ENCODE measurements at places on chromosomes 13 and 19.

DNA sequence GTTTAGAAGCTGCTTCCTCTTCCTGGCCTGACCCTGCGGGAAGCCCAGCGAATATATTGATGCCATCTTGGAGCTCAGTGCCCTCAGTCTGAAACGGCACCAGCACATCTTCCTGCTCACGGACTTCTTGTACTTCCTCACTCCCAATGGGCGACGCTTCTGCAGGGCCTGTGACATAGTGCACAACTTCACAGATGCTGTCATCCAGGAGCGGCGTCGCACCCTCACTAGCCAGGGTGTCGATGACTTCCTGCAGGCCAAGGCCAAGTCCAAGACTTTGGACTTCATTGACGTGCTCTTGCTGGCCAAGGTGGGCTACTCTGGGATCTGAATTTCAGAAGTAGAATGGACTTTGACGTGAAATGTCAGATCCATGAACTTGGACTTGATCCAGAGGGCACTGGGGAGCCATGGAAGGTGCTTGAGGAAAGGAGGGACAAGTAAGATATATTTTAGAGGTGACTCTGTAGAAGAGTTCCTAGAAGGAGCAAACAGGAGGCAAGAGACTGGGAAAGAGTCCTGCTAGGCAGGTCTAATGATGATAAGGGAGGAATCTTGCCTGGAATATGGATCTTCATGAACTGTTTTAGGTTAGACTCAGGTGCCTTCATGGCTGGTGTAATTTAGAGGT, 38.4 kb upstream of the CYP4F8 start:
- no peak for DNase-seq

DNA sequence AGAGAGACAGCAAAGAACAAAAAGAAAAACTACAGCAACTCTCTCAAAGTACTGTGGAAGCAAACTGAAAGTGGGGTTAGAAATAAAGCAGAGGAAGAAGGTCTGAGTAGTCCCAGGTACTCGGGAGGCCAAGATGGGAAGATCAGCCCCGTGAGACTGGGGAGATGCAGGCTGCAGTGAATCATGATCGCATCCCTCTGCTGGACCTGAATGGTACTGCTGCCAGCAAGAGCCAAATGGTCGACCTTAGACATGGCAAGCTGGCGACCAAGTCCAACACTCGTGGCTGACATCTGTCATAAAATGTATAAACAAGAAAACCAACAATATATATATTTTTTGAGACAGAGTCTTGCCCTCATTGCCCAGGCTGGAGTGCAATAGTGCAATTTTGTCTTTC, 33.7 kb upstream of the ZNF724 start:
- DNase-seq = peak; percentile 52

- DNase-seq = no peak
Observed at GRCh38 chr13:44024167-44024845, 144.6 kb downstream of the LACC1 start.

DNA sequence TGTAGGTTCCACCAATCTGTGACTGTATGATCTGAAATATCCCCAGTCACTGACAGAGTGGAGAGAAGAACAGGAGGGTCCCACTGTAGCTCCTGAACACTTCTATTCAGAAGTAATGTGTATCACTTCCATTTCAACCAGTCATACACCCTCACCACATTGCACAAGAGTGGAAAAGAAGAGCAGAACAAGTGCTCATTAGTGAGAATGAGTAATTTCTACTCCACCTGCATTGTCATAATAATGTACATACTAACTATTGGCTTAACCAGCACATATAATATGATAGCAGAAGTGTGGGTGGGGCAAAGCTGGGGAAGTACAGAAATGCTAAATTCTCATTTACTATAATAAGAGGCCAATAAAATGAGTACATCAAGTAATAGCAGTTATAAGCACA, 342.7 kb downstream of the LMO7 start:
- no peak for DNase-seq

DNA sequence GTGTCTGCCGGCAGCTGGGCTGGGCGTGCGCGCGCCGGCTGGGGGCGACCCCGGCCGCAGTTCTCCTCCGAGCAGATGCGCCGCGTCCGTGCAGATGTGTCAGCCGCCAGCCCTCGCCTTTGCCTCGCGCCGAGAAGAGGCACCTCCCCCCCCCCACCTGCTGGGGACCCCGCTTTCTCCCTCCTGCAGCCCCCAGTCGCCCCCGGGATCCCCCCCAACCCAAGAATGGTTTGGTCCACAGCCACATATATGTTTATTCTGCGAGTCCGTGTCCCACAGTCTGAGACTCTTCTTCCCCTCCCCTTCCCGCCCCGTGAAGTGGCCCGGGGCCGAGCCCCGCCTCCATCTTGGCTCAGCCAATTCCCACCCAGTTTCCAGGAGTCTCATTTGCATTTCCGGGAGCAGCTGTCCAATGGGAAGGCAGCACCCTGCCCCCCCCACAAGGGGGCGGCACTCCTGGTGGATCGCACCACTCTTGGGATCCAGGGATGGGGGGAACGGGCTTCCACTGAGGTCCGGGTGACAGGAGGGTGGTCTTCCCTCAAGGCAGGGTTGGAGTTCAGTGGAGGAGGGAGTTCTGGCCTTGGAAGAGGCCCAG, 8.6 kb downstream of the ISOC2 start:
- DNase-seq = no peak

- DNase-seq = no peak
Observed at GRCh38 chr19:374183-374885, 29.7 kb upstream of the MIER2 start.

GRCh38 chr13:59686798-59687394, 476.8 kb downstream of the DIAPH3 start:
- DNase-seq = no peak

DNA sequence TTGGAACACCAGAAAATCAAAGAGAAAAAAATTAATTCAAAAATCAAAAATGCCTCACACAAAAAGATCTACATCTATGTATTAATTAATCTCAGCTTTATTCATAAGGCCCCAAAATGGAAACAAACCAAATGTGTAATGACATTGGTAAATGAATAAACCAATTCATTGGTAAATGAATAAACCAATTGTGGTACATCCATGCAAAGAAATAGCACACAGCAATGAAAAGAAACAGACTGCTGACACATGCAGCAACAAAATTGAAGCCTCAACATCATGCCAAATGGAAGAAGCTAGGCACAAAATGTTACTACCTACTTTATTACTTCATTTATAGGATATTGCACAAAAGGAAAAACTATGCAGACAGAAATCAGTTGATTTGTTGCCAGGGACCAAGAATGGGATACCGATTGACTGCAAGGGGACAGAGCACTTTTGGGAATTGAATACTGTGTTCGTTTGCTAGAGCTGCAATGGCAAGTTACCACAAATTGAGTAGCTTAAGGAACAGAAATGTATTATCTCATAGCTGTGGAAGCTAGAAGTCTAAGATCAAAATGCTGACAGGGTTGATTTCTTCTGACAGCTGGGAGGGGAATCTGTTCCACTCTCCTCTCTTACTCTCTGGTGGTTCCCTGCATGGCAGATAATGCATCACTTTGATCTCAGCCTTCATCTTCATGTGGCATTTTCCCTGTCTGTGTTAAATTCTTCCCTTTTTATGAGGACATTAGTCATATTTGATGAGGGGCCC, 252.8 kb downstream of the RFC3 start:
- DNase-seq = no peak

DNA sequence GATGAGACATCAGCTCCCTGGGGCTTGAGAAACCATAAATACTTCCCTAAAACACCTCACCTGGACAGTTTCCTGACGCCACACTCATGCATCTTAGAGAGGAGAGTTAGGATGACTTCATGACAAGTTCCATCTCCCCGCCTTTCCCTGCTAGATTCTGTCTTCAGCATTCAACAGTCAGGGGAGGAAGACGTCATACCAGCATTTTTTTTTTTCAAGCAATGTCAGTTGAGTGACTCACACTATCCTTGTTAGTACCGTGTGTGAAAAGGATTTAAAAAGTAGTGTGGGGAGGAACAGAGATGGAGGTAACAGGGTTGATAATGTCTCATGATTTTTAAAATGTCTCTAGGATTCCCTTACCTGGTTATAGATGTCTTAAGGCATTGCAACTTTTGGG, at the start of gene OR7D2:
OR7D2 (plus strand) TSS at position 79 of the 400 bp plus-strand sequence. CDS start 6,803 bp downstream, outside the sequence.
- DNase-seq = no peak

DNA sequence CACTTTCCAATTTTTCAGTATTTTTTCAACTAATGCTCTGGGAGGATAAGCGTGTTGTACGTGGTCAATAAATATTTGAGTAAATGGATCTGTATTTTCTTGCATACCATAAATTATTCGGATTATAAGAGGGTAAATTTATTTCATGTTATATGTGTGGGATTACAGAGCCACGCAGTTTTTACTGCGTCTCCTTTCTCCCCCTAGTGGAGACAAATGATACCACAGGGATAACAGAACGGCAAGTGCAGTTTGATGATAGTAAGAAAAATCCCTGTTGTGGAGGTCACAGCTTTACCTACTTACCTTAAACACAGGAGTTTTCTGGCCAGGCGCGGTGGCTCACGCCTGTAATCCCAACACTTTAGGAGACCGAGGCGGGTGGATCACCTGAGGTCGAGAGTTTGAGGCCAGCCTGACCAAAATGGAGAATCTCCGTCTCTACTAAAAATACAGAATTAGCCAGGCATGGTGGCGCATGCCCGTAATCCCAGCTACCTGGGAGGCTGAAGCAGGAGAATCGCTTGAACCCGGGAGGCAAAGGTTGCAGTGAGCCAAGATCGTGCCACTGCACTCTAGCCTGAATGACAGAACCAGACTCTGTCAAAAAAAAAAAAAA, 16.8 kb downstream of the MBD3L2B start:
- DNase-seq = no peak

DNA sequence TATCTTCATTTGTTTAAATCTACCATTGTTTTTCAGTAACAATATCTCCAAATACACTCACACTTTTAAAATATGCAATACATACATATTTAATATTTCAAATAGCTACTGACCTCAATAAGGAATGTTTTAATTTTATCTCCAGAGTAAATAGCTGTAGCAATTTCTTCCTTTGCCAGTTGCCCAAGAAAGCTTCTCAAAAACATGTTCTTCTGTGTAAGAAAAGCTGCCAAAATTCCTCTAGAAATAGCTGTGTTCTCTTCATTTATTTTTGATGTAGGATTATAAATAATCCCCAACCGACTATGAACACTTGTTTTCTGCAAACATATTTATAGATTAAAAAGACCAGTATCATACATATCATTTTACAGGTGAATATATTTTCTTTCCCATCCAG, 150.5 kb downstream of the UGGT2 start:
- DNase-seq = no peak

DNA sequence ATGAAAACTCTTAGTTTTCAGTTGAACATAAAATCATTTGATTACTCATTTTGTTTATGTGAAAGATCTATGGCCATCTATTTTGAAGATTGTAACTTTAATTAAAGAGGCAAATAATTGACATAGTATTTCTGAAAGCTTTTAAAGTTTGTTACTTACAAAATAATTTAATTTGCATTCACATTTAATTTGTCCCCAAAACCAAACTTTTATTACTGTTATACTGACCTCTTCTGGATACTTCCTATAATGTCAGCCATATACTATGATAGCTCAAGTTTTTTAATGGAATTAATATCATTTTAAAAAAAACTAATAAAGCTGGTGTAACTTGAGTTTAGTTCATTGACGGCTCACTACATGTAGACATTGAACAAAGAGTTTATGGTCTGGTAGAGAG, 4.9 kb upstream of the SGCG start:
- no peak for DNase-seq

DNA sequence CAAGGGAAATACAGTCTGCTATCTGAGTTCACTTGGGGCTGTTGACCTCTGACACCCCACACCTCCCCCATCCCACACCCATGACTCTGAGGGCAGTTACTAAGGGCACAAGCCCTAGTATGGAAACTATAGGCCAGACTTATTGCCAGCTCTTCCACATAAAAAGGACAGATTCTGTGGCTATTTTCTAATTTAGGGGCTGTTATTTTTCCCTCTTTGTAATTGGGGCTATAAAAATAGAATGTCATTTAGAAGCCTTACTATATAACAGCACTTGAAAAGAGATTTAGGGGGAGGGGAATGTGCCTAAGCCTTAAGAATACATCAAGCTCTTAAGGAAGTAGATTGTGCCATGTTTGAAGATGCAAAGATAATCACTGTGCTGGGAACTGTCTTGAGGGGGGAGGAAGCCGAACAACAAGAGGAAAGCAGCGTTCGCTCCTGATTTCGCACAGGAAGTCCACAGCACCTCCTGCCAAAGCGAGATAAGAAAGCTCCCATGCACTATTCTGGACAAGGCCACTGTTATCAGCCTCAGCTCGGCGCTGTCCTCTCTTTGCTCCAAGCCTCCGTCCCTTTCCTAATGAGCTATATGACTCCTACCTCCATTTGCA, 86.6 kb downstream of the FLT1 start:
- no peak for DNase-seq

DNA sequence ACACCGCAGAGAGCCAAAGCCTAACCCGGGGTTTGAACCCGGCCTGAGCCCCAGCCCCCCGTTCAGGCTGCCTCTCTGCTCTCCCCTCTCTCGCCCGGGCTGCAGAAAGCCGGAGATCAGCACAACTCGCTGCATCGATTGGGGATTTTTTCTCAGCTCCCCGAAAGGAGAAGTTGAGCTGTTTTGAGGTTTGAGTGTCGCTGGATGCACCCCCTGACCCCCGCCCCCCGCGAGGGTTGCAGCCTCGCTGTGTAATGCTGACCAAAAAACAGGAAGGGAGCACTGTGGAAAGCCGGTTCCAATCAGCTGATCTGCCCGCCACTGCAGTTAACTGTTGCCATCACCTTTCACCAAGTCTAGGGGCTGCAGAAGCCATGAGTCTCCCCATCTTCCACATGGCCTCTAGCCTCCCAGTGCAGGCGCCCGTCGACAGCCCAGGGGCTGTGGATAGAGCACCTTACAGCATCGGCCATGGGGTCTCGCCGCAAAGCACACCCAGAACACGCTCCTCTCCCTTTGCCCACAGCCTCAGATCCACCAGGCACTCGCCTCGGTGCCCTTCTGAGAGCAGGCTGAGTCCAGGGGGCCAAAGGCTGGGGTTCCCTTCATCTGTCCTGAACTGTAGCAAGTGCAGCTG, 34.5 kb downstream of the MYO9B start:
- DNase-seq = no peak

DNA sequence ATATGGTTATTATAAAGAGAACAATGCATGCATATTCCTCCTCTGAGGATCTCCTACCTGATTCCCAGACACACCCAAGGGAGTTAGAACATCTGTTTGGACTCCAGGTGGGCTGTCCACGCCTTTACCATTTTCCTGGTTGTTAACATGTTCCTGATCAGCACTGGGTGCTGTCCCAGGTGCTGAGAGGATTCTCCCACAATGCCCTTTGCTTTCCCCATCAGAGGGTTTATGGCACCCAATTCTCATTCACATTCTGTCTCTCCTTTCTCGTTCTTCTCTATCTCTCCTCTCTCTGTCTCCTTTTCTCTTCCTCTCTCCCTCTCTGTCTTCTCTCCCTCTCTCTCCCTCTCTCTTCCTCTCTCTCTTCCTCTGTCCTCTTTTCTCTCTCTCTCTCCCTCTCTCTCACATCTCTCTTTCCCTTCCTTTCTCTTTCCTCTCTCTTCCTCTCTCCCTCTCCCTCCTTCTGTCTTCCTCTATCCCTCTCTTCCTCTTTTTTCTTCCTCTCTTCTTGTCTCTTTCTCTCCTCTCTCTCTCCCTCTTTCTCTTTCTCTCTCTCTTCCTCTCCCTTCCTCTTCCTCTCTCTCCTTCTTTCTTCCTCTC, 3.3 kb upstream of the RDH13 start:
- DNase-seq = no peak

GRCh38 chr19:15337202-15337601, 4.9 kb upstream of the BRD4 start:
- no peak for DNase-seq

GRCh38 chr13:107942030-107942617, 273.2 kb downstream of the LIG4 start:
- DNase-seq = no peak
